Activated gamma-delta T cell treated with Interleukin-2 at 50 U/mL for 16 hours (primary cell): ENCODE measurements at places on chromosomes 7 and 10.
A peak's percentile ranks its signal among the peaks of the same experiment; 100 is the strongest.

DNA sequence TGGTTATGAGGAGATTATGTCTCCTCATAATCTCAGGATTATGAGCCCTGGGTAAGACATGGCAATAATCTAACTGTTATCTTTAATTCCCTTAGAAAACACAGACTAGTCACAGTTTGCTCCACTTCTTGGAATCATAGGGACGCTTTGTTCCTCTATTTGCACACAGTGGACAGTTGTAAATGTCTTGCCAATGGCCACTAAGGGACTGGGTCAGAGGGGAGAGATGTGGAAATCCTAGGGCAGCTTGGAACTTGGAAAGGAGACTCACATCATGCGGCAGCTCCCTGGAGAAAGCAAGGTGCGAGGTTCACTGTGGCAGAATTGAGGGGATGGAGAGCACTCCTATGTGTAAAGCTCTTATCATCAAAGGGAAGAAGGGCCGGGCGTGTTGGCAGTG lies 266.1 kb downstream of the PRPF18 start:
- DNase-seq, result no peak

DNA sequence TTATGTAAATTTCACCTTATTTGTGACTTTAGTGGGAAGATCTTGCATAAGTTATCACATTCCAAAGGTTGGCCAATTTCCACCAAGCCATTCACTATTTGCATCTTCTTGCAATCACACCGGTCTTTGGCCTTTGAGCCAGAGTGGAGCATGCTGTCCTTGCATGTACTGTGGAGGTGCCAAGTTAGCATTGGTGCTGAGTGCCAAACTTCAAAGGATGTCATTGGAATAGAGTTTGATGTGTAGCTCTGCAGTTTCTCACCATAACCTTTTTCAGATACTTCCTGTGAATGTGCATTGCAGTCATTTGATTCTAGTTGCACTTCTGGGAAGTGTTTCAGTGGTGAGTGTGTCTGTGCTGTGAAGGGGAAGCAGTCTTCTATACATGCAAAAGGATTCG lies 620.6 kb downstream of the SUGCT start:
- no peak for DNase-seq

DNA sequence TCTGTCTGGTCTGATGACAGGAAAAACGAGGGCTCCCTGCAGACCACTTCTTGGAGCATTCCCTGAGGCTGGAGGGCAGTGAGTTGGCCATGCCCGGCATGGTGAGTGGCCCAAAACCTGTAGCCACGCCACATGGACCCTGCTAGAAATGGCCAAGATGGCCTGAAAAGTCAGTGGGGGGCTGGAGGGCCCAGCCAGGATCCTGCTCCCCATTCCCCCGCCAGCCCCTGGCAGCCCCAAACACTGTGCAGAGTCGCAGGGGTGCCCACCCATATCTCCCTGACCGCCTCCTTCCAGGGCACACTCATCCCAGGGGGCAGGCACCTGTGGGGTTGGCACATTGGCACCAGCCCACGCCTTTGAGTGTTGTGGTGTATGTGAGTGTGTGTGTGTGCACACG lies 18.7 kb upstream of the PPP2R2D start:
- no peak for DNase-seq

GRCh38 chr10:109898007-109898406 lies 25.3 kb downstream of the XPNPEP1 start:
- no peak for DNase-seq

GRCh38 chr10:90420637-90421318 lies 437.1 kb downstream of the HTR7 start:
- no peak for DNase-seq

GRCh38 chr10:90288391-90288933 lies 569.4 kb downstream of the HTR7 start:
- no peak for DNase-seq

- DNase-seq, result no peak
These were observed 102.1 kb downstream of the CXCL12 start for GRCh38 chr10:44282626-44283300.

DNA sequence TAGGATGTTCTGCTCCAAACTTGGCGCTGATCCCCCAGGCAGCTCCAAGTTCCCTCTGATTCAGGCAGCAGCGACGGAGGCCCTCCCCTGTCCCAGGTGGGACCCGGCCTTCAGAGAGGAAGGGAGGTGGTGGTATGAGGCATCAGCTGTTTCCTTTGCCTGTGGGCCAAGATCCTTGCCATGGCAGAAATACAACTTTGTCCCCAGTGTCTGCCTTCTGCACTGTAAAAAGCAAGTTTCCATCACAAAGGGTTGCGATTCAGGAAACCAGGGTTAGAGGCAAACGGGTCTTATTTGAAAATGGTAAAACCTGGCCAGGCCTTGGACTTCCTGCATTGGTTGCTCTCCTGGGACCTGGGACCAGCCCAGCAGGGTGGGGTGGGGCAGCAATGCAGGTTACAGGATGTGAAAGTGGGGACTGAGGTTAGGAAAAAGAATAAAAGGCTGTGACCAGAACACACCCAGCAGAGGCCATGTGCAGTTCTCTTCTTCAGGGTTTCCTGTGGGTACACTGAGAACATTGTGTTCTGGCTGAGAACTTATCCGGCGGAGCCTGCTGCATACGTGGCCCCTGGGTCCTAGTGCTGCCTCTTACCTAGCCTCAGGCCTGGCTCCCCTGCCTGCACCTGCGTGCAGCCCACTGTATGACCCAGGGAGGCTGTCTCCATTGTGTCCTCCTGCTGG lies 25.1 kb upstream of the DDIT4 start:
- DNase-seq, result peak; percentile 69

GRCh38 chr10:45082176-45082575 lies 81.5 kb downstream of the ZNF22 start:
- DNase-seq, result no peak

DNA sequence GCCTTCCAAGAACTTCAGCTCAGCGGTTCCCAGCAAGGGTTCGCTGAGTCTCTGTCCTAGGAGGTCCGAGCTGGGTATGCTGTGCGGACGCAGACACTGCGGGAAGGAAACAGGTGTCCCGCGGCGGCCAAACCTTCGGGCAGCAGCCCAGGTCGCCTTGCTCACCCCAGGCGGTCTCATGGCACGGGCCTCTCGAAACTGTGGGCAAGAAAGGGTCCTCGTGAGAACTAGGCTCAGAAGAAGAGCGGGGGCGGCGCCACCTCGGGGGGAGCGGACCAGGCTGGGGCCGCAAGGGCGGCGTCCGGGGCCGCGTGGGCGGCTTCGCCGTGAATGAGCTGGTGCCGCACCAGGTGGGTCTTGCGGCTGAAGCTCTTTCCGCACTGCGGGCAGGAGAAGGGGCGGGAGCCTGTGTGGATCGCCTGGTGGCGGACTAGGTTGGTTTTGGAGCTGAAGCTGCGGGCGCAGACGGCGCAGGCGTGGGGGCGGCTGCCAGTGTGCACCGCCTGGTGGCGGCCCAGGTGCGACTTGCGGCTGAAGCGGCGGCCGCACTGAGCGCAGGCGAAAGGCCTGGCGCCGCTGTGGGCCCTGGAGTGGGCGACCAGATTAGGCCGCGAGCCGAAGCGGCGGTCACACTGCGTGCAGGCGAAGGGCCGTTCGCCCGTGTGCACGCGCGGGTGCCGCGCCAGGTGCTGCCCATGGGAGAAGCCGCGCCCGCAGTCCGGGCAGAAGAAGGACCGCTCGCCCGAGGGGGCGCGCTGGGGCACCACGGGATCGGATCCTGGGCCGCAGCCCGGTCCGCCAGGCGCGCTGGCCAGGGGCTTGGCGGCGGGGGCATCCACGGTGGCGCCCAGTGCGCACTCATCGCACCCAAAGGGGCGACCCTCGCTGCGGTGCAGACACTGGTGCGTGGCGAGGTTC lies 8.6 kb downstream of the ZNF467 start:
- no peak for DNase-seq

DNA sequence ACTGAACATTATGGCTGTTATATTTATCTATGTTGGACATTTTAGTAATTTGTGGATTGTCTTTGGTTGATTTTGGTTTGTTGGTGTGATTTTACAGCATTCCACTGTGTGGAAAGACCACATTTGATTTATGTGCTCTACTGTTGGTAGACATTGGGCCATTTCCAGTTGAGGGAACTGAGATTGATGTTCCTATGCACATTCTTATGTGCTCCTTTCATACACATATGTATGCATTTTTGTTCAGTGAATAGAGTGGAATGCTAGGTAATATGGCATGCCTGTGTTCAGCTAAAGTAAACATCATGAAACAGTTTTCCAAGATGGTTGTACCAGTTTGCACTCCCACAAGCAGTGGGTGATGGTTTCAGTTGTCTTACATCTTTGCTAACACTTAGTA lies 15.1 kb downstream of the CACNB2 start:
- no peak for DNase-seq

DNA sequence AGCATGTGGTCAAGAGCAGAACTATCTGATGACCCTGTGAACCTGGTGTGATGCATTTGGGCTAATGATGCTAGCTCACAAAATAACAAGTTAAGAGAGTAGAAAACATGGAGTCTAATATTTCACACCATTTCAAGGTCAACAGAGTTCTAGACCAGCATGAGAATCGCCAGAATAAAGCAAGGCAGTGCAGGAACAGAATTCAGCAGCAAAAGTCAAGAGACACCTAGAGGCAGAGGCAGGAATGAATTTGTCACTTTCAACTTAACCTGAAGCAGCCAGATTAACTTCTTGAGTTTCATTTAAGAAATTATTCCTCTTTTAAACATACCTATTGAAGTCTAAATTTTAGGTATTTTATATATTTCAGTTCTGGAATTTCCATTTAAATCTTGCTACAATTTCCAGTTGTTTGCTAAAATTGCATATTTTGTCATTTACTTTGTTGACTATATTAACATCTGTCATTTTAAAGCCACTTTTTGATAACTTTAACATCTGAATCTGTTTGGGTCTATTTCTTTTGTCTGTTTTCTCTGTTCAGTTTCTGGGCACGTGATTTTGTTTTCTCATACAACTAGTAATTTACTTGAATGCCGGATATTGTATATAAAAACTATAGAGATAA lies 44.2 kb upstream of the PRSS58 start:
- DNase-seq, result no peak

GRCh38 chr10:58275261-58275660 lies 6.3 kb downstream of the CISD1 start:
- DNase-seq, result no peak

DNA sequence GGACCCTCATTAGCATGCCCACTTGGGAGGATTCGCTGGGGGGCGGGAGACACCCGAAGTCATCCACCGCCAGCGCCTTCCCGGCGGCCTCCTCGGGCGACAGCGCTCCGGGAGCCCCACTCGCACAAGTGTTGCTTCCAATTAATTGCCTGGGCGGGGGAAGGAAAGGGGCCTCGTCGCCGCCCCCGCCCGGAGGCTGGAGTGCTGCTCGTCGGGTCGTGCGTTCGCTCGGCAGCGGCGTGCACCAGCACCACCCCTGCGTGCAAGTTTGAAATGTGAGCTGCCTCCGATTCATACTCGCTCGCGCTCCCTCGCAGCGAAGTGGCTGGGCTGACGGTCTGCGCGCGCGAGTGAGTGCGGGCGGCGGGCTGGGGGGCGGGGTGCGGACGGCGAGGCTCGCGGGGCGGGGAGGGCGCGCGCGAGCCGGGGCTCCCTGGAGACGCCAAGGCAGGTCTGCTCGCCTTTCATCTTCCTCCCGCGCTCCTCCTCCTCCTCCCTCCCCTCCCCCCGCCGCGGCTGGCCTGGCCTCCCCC lies 104.6 kb upstream of the PPIF start:
- peak; percentile 41 for DNase-seq

- DNase-seq, result no peak
These were observed 8.6 kb upstream of the SLC16A9 start for GRCh38 chr10:59718257-59718656.

GRCh38 chr10:79320316-79320715 lies 27.0 kb upstream of the PPIF start:
- no peak for DNase-seq

GRCh38 chr7:51274955-51275354 lies 41.7 kb downstream of the COBL start:
- DNase-seq, result no peak

DNA sequence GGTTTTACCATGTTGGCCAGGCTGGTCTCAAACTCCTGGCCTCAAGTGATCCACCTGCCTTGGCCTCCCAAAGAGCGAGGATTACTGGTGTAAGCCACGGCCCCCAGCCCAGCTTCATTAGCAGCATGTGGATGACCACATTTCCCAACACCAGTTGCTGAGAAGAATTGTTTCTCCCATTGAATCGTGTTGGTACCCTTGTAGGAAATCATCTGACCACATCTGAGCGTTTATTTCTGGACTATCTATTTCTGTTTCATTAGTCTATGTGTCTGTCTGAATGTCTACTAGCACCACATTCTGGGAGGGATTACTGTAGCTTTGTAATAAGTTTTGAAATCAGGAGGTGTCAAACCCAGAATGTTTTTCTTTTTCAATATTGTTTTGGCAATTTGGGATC lies 89.6 kb downstream of the LCOR start:
- DNase-seq, result no peak

- no peak for DNase-seq
These were observed 35.5 kb downstream of the VOPP1 start for GRCh38 chr7:55536619-55537457.

GRCh38 chr7:44987996-44988395 lies 9.2 kb upstream of the MYO1G start:
- DNase-seq, result no peak

GRCh38 chr10:73814896-73815718 lies 3.7 kb upstream of the NDST2 start:
- DNase-seq, result no peak

DNA sequence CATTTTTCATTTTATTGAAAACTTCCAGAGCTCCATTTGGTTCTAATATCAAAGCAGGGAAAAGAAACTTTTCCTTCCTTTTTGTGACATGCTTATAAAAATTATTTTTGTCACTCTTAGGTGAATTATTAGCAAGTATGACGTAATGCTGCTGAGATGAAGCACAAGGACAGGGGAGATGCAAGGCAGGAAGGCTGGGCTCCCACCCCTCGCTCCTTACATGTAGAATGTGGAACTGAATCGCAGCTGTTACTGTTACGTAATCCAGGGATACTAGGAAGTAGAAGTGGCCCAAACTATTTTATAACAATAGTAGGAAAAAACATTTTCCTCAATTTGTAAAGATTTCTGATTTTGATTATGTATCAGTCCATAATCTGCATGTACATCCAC lies 17.1 kb upstream of the GTPBP4 start:
- DNase-seq, result no peak

GRCh38 chr10:112649006-112649821 lies 202.2 kb downstream of the VTI1A start:
- no peak for DNase-seq

GRCh38 chr7:128408709-128409595 lies 830 bp downstream of the IMPDH1 start:
- no peak for DNase-seq

DNA sequence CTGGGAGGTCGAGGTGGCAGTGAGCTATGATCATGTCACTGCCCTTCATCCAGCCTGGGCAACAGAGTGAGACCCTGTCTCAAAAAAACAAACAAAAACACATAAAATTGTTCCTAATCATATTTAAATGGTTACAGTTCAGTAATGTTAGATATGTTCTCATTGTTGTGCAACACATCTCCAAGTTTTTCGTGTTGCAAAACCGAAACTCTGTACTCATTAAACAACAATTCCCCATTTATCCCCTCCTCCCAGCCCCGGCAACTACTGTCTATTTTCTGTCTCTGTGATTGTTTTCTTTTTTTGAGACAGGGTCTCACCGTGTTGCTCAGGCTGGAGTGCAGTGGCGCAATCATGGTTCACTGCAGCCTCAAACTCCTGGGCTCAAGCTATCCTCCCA lies 16.1 kb upstream of the PRXL2A start:
- no peak for DNase-seq

GRCh38 chr10:9877978-9878377 lies 1139.7 kb upstream of the CELF2 start:
- DNase-seq, result no peak

- no peak for DNase-seq
These were observed 563.8 kb downstream of the DNAJB6 start for GRCh38 chr7:157900556-157900955.
